Cortex of kidney (tissue), 1 donor: ENCODE measurements at places on chromosomes 1 and 21.

DNA sequence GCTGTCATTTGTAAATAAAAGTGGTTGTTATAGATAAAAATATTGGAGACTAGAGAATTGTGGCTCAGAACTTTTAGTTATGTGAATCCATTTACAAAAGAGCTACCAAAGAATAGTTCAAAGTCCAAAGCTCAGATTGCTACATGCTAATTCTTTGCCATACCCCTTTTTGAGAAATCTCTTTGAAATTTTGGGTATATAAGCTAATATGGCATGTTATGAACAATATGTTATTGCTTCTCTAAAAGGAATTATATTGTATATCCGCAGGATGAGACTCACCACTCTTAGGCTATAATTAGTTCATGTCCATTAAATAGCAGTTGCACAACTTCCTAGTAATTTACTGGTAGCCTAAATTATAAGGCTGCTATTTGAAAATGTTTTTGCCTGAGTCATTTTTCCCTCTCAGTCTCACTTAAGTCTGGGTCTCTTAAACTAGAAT, 178.0 kb downstream of the ZNF281 start:
- DNase-seq, result no peak

GRCh38 chr1:223845037-223845809, 524 bp downstream of the TP53BP2 start:
- no peak for DNase-seq

- DNase-seq, result no peak
Measured at GRCh38 chr1:234967121-234967520, 161.5 kb downstream of the TOMM20 start.

DNA sequence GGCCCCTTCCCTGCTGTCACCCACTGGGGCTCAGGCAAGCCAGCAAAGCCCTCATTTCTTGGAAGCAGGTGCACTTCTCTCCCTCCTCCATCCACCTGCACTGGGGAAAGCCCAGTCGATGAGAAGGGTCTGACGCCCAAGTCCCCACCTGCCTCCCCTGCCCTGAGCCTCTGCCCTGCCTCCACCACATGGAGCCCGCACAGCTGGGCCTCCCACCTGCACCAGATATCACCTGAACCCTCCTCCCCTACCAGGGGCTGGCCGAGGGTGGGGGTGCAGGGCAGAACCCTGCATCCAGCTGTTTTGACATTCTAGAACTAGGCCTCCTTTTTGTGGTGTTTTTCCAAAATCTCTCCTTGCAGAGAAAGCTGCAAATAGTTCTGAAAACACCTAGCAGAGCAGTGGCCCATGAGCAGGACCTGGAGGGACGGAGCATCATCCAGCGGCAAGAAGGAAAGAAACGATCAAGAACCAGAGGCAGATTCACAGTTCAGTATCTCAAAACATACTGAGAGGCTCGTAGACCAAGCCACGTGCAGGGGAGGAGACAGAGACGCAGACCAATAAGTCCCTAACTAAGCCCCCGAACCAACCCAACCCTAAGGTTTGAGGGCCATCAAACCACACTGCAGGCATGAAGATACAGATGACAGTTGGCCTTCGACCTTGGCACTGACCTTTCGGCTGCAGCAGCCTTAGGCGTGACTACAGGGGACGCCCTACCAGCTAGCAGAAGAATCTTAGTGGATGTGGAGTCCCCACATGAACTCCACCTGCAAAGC, 16.7 kb downstream of the CHD5 start:
- no peak for DNase-seq

DNA sequence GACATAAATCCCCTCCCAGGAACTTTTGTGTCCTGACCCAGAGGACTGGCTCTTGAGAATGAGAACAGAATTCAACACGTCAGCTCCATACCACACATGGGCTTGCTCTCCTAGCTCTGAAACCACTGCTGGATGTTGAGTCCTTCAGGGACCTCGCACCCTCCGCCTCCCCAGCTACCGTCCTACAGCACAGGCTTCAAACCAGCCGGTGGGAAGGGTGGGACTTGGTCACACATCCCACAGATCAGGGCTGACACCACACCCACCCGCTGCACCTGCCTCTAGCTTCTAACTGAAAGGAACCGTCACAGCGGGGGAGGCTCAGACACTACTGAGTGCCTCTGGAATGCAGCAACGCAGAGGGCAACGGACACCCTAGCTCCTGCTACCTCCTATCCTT, 24.0 kb downstream of the MRAP start:
- DNase-seq, result no peak

DNA sequence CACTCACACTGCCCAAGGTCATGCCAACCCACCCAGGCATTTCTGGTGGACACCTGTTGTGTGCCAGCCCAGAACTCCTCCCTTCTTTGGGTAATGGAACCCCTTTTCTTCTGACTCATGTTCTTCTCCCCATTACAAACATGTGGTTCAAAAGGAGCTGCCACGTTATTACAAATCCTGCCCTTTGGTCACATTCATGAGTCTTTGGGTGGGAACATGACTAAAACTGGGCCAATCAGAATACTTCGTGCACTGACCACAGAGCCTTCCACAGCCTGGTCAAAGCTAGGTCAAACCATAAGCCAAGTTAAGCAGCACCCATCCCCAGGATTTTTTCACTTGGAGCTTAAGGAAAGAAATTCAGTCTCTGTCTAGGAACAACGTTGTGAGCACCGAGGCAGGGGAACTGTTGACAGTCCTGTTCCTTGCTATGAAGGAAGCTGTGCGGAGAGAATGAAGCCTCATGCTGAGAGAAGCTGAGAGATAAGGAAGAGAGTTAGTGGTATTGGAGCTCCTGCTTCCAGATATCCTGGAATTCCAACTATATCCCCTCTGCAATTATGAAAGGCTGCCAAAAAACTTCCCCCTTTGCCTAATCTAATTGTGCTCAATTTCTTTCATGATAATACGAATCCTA, 46.8 kb upstream of the DIPK1A start:
- DNase-seq, result no peak

DNA sequence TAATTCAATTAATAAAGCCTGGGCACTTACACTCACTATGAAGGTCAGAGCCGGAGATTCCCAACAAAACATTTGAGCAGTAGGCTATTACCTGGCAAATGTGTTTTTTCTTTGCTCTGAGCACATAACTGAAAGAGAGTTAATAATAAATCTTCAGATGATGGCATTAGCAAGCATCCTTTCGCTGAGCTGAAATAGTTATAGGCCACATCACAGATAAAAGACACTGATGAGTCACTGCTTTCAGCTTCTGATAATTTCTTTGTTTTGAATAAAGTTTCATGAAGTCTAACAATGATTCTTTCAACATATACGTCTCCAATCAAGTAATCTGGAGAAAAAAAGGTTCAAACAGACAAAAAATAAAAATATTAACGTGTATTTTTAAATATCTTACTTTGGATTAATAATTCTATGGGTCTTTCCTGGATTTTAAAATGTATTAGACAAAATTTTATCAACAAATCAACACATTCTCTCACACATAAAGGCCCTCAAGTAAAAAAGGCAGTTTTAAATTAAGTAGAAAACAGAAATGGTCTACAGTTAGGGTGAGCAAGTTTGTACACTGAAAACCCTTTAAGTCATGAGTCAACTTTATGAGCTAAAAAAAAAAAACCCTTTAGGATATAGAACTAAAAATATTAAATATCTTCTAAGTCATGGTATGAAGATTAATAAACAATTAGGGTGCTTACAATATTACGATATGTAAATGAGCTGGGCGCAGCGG, 33.1 kb downstream of the LTN1 start:
- no peak for DNase-seq

GRCh38 chr1:2297246-2298011, 69.3 kb downstream of the SKI start:
- no peak for DNase-seq

DNA sequence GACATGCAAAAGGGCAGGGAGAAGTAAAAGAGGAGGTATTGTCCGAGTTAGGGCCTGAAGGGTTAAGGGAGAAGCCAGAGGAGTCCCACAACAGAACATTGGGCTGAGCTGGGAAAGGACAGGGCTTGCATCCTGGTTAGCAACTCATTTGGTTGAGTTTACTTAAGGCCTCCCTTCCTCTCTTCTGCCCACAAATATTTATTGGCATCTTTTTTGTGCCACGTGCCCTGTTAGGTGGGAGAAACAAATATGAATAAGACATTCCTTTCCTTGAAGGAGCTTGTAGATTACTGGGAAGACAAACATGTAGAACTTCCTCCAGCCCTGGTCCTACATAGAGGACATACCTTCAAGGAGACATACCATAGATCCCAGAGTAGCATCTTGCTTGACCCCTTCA, 53.0 kb upstream of the PRELP start:
- no peak for DNase-seq

DNA sequence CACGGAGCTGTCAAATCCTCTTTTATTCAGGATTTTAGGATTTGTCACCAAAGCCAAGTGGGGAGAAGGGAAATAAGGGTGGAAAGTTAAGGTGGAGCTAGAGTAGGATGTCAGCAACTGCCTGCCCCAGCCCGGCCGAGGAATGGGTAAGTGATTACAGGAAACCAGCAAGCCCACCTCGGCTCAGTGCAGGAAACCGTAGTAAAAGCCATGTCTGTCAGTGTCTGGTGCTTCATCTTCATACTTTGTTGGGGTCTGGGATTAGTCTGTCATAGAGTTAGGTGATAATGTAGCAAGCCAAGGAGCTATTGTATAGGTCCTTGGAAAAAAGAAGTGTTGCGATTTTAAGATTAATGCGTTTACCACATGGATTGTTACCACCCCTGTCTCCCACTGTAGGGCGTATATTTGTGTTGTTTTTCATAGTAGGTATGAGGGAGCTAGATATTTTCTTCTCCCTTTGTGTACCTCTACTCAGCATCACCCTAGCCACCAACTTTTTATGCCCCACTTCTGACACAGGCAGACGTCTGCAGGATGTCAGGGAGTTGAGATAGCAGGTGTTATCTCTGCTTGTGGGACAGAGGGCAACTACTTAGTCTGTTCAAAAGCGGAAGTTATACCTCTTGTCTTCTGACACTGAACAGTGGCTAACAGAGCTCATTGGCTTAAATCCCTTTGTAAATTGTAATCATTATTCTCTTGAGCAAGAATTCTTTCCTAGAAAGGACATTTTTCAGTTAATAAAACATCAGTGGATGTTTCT, 253.7 kb downstream of the HHAT start:
- DNase-seq, result no peak

GRCh38 chr1:55490547-55490946, 275.4 kb upstream of the USP24 start:
- DNase-seq, result no peak

DNA sequence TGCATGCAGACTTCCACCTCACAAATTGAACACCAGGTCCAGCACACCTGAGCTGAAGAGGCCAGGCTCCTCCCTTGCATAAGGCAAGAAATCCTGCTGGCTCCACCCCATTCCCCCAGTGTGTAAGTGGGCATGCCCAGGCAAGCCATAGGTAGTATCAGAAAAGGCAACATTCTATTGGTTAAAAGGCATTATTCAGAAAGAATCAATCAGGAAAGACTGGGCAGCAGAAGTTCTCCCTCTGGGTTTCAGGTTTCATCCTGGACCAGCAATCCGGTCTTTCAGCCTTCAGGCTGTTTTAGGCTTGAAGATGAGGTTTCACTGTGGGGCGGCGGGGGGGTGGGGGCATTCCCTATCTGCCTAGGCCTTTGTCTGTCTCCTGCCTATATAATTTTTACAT, 42.0 kb upstream of the LHX8 start:
- DNase-seq, result no peak

- no peak for DNase-seq
Measured at GRCh38 chr1:33928251-33928650, 64.4 kb downstream of the HMGB4 start.

DNA sequence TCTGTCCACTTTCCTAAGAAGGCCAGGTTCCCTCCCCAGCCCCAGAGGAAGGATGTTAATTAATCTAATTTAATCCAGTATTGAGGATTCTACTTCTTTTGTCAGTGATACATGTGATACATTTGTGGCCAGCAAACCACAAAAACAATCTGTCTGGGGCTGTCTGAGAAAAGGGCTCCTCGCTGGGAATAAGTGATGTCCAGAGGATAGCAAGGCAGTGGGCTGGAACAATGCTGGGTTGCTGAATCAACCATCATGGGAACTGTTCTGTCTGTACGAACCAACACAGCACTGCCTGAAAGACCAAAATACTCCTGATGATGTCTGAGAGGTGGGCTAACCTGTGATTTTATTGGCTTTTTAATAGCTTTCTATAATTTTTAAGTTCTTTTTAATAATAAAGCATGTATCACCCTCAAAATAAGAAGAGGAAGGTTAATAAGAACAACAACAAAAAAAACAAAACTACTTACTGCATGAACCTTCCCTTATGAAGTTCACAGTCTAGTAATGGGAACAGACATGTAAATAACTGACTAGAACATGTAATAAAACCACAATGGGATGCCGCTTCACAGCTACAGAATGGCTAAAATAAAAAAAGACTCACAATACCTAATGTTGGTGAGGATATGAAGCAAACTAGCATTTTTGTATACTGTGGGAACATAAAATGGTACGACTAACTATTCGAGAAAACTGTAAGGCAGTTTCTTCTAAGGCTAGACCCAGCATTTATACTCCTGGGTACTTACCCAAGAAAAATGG, 11.4 kb upstream of the ADAR start:
- DNase-seq, result no peak

DNA sequence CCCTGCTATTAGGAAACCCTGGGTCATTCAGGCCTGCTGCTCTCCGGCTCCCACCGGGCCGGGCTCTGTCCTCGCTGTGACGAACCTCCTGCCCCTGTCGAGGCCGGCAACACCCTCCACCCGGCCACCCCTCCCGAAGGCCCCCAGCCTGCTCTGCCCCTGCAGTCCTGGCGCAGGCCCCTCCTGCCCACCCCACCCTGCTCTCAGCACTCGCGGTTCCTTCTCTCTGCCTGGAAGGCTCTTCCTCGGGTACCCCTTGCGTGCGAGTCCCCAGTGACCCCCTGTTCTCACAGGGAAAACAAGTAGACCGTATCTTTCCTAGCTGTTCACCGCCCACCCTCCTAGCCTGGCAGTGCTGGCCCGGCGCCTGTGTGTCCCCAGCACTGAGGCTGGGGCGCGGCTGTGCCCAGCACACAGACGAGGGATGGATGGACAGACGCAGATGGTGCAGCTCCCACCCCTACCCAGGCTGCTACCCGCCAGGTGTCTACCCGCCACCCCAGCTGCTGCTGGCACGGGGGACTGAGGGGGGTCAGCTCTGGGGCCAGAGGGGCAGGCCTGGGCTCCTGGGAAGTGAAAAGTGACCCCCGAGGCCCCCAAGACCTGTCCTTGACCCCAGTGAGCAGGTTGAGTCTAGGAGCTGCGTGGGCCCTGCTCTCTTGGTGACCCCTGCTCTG, 3.1 kb upstream of the VWA1 start:
- DNase-seq, result no peak

- DNase-seq, result no peak
Measured at GRCh38 chr1:61754545-61754944, 12.3 kb downstream of the PATJ start.

GRCh38 chr1:64911326-64911725, 55.0 kb downstream of the JAK1 start:
- no peak for DNase-seq

GRCh38 chr21:29245104-29245643, 53.5 kb upstream of the BACH1 start:
- DNase-seq, result no peak

DNA sequence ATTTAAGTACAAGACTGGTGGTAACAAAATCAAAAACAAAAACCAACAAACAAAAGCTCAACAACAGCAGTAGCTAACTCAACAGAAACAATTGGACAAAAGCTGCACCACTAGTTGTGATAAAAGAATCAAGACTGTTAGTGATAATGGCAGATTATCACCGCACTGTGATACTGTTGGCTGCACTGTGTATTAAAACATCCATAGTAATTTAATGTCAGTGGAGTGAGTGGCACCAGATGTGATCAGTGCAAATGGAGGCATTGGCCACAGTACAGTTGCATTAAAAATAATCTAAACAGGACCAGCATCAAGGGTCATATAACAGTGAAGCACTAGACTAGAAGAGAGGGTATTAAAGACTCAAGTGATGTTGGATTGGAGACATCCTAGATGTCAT, 1341.3 kb downstream of the MRPL39 start:
- no peak for DNase-seq
